Fibroblast of lung (primary cell): ENCODE measurements at places on chromosomes 5 and 9.
A peak's percentile ranks its signal among the peaks of the same experiment; 100 is the strongest.

- no peak for DNase-seq
Measured at GRCh38 chr5:161400583-161400982, 145.9 kb downstream of the GABRB2 start.

- DNase-seq = no peak
Measured at GRCh38 chr5:92864591-92864990, 716.4 kb downstream of the NR2F1-AS1 start.

GRCh38 chr5:173923218-173924095 is 35.3 kb downstream of the CPEB4 start:
- DNase-seq = peak; percentile 66

- DNase-seq = no peak
Measured at GRCh38 chr5:175715627-175716522, 58.0 kb downstream of the HRH2 start.

GRCh38 chr9:132486706-132487350 is 76.8 kb downstream of the CFAP77 start:
- no peak for DNase-seq

DNA sequence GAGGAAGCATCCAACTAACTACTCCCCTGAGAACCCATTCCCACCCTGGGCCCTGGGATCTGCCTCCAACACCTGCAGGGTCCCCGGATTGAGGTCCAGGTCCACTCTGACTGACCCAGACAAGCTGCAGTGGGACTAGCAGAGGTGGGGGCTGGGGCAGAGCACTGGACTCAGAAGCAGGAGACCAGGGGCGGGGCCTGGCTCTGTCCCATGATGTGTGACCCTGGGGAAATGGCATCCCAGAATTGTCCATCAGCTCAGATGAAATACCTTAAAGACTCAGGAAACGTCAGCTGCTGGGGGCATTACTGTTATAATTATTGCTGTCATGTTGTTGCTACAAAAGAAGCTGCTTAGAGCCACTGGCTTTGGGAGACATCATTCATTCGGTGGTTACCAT is 202.4 kb downstream of the C9orf50 start:
- DNase-seq = no peak

DNA sequence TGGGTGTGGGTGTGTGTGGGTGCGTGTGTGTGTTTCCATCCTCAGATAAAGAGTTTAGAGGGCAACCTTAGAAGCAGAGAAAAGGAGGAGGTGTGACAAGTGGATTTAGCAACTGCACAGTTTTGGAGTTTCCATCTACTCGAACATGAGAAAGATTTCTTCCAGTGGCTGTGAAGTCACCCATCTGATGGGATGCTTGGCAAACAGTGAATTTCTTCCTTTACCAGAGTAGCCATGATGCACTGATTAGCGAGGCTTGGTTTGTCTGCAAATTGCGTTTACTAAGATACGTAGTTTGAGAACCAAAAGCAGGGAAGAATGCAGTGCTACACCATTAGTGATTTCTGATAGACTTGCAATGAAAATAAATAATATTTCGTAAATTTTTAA is 791 bp upstream of the STARD4 start:
- no peak for DNase-seq

- DNase-seq = no peak
Measured at GRCh38 chr5:73426034-73426433, 22.5 kb downstream of the FOXD1 start.

GRCh38 chr9:123335193-123335985 is 20.6 kb upstream of the CRB2 start:
- peak; percentile 59 for DNase-seq

DNA sequence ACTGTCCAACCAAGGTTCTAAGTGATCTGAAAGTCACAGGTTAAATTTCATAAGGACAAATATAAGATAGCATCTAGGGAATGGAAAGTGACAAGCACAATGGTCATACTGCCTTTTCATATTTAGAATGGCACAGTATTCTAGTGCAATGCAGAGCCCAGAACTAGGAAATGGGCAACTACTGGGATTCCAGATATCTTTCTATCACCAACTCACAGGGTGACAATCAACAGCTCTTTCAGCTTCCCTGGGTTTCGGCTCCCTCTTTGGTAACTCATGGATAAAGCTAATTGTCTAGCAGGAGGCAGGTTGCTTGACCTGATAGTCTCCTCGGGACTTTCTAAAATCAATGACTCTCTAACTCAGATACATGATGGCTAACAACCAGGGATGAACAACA is 60.4 kb downstream of the NR3C1 start:
- no peak for DNase-seq

DNA sequence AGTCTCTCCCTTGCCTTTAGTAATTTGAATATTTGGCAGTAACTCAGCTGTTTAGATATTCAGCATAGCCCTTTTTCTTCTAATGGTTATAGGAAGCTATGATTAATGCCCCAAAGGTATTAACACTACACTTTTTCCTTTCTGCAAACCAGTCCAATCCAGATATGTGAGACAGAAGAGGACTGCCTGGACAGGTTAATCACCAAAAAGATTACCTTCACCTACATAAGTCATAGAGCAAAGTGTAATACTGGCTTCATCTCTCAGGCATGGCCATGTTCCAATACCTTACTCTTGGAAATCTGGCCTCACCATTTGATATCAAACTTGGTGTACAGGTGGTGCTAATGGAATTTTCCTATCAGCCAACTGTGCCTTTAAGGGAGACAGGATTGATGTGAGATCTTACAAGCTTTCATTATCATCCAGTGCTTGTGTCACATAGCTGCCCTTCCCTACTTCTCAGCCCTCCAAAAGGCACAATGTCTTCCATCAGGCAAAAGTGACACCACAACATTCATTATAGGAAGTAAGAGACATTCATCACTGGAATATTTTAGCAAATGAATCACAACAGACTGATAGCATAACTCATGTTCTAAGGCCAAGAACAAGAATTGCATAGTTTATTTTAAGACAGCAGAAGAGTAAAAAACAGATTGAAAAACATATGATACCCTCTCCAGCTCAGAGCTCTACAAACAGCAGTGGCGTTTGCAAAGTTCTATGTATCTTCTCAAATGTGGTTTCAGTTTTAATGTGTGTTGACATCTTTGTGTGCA is 91.2 kb upstream of the PAM start:
- DNase-seq = no peak

DNA sequence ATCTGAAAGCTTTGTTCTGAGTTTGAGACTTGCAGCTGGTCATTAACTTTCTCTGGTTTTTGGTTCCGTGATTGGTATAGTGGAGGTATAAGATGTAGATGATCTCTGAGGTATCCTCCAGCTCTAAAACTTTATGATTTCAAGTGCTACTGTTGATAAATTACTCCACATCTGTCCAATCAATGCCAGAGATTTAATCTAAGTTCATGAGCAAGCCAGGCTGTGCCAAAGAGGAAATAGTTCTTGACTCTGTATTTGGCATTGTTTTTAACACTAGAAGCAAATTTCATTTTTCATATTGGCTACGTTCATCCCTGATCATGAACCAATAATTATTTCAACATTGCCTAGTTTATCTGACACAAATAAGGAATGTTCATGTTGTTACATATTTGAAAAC is 28.5 kb upstream of the CHD1 start:
- DNase-seq = no peak

GRCh38 chr5:14781106-14781505 is 90.5 kb downstream of the ANKH start:
- peak; percentile 72 for DNase-seq

- no peak for DNase-seq
Measured at GRCh38 chr9:97749928-97750327, 52.8 kb upstream of the XPA start.

DNA sequence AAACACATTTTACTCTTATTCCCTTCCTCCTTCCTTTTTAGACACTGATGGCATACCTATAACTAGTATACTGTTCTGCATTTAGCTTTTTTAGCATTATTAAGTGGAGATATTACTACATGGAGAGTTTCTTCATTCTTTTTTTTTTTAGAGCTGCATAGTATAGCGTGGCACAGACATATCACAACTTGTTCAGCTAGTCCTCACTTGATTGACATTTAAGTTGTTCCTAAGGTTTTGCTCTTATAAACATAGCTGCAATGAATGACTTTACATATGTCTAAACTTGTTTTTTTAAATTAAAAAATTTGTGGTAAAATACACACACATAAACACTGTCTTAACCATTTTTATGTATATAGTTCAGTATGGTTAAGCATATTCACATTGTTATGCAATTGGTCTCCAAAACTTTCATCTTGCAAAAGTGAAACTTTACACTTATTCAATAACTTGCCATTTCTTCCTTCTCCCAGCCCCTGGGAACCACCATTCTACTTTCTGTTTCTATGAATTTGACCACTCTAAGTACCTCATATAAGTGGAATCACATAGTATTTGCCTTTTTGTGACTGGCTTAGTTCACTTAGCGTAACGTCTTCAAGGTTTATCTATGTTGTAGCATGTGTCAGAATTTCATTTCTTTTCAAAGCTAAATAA is 48.7 kb downstream of the ANKDD1B start:
- DNase-seq = no peak

- no peak for DNase-seq
Measured at GRCh38 chr5:92887254-92887653, 693.8 kb downstream of the NR2F1-AS1 start.

DNA sequence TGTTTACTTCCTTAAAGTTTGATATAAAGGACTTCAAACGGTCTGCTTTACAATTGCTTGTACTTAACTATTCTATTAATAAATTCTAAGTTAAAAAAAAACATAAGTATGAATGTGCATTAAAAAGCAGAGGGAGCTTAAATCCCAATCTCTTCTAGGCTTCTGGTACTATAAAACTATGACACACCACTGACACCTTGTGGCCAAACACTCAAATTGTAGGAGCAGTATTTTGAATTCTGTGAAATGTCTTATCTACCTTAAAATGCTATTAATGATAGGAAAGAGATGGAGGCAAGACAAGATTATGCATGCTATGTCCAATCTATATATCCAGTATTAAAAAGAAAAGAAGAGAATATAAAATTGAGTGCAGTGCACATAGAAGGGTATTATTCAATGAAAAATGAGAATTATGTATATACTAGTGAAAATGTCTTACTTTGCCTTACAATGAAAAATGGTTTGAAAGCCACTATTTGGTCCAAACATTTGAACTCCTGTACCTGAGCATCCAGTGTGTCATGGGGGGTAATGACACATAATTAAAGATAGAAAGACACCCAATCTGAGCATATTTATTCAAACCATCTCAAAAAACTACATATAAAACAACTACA is 87.6 kb downstream of the ERP44 start:
- peak; percentile 79 for DNase-seq

GRCh38 chr9:134717056-134717455 is 75.5 kb downstream of the COL5A1 start:
- no peak for DNase-seq

- peak; percentile 98 for DNase-seq
Measured at GRCh38 chr5:163459819-163460561, at the start of gene NUDCD2. NUDCD2 (minus strand) TSS chr5:163460102; CDS start chr5:163460050, 52 bp downstream.

DNA sequence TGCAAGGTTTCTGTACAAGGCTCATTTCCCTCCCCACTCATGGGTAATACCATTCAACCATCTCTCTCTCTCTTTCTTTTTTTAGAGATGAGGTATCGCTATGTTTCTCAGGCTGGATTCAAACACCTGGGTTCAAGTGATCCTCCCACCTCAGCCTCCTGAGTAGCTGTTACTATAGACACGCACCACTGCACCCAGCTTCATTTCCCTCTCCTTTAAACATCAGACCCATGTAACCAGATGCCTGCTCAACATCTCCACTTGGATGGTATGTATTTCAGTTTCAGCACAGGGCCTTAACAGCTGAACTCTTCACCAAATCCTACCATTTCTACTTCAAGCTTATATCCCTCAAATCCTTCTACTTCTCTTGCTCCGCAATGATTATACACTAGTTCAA is 117.4 kb downstream of the SSBP2 start:
- no peak for DNase-seq

GRCh38 chr5:58407042-58407719 is 52.7 kb downstream of the PLK2 start:
- DNase-seq = peak; percentile 53

GRCh38 chr5:119465640-119466039 is 13.3 kb downstream of the HSD17B4 start:
- no peak for DNase-seq

- no peak for DNase-seq
Measured at GRCh38 chr5:8828596-8829322, 717.1 kb downstream of the SEMA5A start.
